ENCODE measurements at places on chromosomes 2 and 18.

GRCh38 chr2:223740679-223741078 is 96.7 kb downstream of the AP1S3 start:
- DNase-seq: no peak

GRCh38 chr18:13036622-13037320 is 45.6 kb downstream of the CEP192 start:
- DNase-seq: no peak

DNA sequence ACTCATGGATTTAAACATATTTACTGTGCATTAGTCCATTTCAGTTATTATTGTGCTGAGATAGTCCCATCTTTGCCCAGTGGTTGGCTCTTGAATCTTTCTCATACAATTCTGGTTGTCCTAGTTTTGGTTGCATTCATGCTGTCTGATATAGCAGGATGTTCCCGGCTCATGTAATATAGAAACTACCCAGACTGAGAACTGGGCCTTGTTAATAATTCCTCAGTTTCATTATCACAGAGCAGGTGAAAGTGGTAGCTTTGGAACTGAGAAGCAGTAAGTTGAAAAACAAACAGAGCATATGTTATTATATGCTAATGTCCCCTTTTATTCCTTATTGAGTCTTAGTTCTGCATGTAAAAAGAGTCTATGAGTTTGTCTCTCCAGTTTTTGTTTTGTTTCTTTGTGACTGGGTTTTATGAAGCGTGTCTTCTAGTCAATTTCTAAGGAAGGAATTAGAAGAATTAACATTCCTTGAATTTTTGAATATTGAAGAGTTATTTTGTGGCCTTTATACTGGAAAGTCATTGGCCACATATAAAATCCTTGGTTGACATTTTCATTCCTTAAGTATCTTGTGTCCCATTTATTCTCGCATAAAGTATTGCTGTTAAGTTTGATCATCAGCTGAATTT is 43.3 kb downstream of the EIF5B start:
- DNase-seq: no peak

- DNase-seq: no peak
Measured at GRCh38 chr2:74201596-74201995, 3.2 kb downstream of the MTHFD2 start.

- no peak for DNase-seq
Measured at GRCh38 chr2:170690640-170691039, 24.5 kb upstream of the SP5 start.

GRCh38 chr2:8203364-8203763 is 478.5 kb upstream of the ID2 start:
- DNase-seq: no peak

DNA sequence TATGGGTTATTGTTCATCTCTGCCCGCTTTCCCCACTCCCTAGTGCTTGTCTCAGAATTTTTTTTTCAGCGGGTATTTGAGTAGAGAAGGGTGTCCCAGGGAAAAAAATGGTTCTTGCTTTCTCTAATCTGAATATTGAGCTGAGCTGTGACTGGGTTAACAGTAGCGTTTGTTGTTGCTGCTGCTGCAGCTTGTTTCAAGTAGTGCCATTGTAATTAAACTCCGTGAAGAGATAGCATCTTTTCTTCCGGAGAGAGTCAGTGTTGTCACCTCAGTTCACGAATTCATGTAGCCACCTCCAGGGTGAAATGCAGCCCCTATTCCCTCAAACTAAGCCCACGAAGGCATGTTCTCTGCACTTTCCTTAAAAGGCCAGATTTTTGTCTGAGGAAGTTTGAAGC is 1.5 kb upstream of the AAK1 start:
- DNase-seq: no peak

DNA sequence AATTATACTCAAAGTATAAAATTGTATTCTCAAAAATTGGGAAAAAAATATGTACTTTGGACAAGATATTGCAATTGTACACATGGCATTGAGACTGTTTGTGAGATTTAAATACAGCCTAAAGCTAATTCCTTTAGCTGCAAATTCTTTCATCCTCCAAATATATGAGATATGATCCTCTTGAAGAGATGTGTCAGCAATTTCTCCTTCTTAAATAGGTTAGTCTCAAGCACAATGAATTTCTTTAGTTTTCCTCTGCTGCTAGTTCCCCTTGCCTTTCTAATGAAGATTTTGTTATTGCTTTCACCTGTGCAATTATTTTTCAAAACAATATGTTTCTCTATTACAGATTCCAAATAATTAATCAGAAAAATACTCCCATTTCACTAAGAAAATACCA is 153.4 kb upstream of the GULP1 start:
- no peak for DNase-seq

DNA sequence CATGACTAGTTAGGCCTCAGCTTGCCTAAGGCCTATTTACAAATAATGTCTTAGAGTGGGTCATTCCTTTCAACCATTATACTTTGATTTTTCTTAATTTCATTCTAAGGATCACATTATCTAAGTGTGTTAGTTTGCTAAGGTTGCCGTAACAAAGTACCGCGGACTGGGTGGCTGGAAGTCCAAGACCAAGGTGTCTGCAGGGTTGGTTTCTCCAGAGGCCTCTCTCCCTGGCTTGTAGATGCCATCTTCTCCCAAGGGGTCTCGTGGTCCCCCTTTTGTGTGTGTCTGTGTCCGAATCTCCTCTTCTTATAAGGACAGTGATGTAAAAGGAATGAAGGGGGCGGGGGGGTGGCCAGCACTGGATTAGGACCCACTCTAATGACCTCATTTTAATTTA is 18.4 kb upstream of the ITM2C start:
- no peak for DNase-seq

DNA sequence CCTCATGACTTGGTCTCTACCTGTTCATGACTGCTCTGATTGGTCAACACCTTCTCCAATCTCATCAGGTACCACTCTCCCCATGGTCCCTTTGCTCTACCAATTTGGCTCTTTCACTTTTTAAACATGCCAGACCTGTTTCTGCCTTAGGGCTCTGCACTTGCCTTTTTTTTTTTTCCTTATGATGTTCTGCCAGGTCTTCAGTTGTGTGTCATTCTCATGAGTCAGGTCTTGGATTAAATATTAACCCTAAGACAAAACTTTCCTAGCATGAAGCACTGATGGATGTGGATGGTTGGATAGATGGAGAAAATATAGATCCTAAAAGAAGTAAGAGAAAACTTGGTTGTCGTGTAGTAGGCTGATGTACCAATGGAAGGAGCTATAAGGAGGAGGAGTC is 219.3 kb downstream of the TTC32 start:
- no peak for DNase-seq

DNA sequence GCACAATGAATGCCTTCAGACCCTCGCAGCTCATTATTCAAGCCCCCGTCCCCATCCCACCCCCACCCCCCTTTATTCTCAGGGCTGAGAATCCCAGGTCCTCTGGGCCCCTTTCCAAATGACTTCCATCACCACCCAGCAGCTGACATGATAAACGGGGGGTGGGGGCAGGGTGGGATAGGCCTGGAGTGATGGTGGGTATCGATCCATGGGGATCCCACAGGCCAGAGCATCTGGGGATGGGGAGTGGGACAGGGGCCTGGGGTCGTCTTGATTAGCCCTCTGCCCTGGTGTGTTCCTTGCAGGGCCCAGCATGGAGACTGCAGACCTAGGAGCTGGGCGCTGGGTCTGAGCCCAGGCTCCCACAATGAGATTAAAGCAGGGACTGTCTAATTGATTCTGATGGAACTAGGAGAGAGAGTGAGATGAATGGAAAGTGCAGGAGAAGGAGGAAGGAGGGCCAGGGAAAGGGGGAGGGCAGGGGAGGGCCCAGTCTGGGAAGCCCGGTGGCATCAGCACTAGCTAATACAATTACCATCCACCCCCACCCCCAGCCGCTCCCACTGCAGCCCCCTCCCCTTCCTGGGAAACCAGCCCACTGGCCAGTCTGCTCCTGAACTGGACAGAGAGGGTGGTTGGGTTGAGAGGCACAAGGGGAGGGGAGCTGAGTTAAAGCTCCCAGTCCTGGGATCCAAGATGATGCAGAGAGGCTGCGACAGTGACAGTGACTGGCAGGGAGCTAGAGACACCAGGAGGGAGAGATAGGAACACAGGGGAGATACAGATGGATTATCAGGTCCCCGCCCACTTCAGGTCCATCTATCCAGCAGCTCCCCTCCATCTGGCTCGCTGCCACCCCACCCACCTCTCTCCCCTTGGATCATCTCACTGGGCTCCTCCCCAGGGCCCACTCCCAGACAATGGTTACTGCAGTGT is 13.1 kb upstream of the TNS1 start:
- DNase-seq: no peak

DNA sequence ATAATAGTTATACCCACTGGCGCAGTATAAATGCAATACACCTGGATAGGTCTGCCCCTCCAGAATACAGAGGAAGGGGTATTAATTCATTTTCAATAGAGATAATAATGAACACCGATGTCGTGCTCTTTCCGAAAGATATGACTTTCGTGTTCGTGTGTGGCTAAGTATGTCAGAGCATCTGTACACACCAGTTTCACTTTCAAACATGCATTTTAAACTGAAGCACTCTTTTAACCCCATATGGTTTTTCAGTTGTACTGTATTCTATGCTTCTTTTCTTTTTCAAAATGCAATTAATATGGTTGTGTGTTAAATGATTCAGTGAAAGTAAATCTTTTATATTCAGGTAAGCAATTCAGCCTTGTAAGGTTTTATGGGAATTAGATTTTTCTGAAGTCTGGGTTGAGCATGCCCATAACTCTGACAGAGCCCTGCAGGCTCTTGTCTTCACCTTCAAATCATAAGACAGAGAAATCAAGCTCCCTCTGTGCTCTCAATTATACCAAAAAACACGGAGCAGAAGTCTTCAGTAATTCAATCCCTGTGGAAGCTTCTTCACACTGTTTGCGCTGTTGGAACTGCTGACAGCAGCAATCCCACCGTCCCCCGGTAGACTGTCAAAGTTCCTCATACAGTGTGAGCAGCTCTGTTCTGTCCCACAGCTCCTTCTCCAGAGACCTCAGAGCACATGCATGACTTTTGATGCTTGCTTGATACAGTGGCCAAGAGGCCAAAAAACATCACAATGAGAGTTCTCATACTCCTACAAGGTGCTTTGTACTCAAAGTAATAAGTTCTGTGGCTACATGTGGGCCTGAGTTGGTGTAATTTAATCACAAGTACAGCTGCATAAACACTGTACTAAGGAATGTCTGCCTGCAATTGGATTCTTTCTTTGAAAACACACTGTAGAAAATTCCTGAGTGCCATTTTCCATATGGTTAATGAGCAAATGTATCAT is 186.8 kb downstream of the ZNF521 start:
- no peak for DNase-seq

GRCh38 chr2:1931003-1931914 is 186.9 kb upstream of the PXDN start:
- DNase-seq: peak; percentile 79

GRCh38 chr2:3493615-3494007 is 25.7 kb downstream of the ADI1 start:
- DNase-seq: peak; percentile 62

GRCh38 chr2:147051814-147052213 is 793.0 kb upstream of the ACVR2A start:
- no peak for DNase-seq

- DNase-seq: peak; percentile 88
Measured at GRCh38 chr2:101152272-101153076, 1.3 kb upstream of the TBC1D8 start.

GRCh38 chr18:57148263-57148662 is 1.4 kb downstream of the BOD1L2 start:
- DNase-seq: no peak

- no peak for DNase-seq
Measured at GRCh38 chr2:205675861-205676516, 6.3 kb upstream of the NRP2 start.

GRCh38 chr2:84889332-84889731 is 8.4 kb upstream of the TRABD2A start:
- DNase-seq: no peak

DNA sequence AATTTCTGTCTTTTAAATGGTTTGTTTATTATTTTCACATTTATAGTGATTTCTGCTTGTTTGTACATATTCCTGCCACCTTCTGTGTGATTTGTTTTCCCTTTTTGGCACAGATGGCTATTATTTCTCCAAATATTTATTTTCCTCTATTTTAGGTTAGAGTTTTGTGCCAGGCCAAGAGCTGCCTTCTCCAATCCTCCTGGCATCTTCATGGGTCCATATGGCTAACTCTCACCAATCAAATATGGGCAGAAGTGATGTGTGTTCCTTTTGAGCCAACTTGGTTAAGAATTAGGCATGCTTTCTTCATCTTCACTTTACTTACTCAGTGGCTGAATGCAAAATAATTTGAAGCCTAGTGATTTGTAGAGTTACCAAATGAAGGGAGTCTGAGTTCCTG is 697.1 kb upstream of the CELF4 start:
- DNase-seq: no peak

- no peak for DNase-seq
Measured at GRCh38 chr2:238573065-238573778, 146.5 kb downstream of the ASB1 start.

- DNase-seq: no peak
Measured at GRCh38 chr2:170217778-170218251, 39.9 kb downstream of the MYO3B start.

DNA sequence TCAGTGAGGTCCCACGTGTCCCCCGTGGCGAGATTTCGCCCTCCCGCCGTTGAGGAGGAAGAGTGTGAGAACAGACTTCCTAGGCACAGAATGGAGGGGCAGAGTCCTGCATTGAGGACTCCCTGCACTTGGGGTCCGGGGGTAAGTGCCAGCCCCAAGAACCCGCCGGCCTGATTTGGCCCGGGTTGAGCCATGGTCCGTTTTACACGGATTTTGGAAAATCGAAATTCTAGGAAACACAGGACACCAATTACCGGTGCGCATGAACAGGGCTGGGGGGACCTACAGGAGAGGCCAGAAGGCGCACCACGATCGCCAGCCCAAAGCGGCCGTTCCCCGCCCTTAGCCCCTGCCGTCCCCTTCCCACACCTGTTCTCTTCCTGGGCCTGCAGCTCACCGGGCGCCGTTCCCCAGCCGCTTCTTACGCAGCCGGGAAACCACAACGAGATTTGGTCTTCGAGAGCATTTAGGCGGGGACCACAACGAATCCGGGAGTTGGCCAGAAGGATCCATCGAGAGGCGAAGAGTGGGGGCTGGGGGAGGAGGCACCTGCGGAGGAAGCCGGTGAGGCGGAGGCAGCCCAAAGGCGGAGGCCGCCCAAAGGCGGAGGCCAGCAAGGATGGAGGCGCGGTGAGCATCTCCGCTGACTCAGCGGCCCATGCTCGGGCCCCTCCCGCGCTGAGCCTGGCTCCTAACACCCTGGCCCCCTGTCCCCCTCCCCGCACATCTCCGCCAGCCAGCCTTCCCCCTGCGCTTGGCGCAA is 464 bp upstream of the TLX2 start:
- DNase-seq: no peak

GRCh38 chr2:10576456-10576855 is 113.3 kb downstream of the NOL10 start:
- DNase-seq: no peak

DNA sequence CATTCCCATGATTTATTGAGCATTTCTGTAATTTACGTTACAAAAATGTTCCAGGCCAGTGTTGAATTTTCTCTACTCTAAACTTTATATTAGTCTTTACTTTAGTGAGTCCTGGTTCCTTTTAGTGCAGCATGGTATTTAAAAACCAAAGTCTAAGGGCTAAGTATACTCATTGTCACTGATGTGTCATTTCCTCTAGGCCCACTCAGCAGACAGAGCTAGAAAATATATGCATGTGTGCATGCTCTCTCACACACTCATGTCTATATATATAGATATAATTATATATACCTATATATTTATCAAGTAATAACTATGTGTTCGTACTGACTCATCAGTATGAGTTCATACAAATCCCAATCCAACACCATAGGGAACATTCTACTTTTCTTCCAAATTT is 132.5 kb upstream of the SLC8A1 start:
- no peak for DNase-seq

- DNase-seq: no peak
Measured at GRCh38 chr18:12053289-12053688, 40.4 kb upstream of the ANKRD62 start.

GRCh38 chr18:70385474-70385873 is 96.6 kb downstream of the SOCS6 start:
- no peak for DNase-seq
